ENCODE measurements at places on chromosomes 16 and 17. TPM values are rescaled to one million over a fixed set of nuclear protein-coding genes. Genes with fewer than 3 reads are reported as not detected.

The ABI3 gene
- total RNA-seq = 6.7 TPM

The NOG gene
- total RNA-seq = 1.5 TPM

The SLC16A11 gene
- total RNA-seq = 3.4 TPM

The MIEF2 gene
- 14.1 TPM for total RNA-seq

The P2RX5 gene
- total RNA-seq = 8.1 TPM

The TGFB1I1 gene
- 23.4 TPM for total RNA-seq

The SCIMP gene
- 1.1 TPM for total RNA-seq

The CLEC19A gene
- total RNA-seq = not detected

The ZDHHC1 gene
- 8.9 TPM for total RNA-seq

DNA sequence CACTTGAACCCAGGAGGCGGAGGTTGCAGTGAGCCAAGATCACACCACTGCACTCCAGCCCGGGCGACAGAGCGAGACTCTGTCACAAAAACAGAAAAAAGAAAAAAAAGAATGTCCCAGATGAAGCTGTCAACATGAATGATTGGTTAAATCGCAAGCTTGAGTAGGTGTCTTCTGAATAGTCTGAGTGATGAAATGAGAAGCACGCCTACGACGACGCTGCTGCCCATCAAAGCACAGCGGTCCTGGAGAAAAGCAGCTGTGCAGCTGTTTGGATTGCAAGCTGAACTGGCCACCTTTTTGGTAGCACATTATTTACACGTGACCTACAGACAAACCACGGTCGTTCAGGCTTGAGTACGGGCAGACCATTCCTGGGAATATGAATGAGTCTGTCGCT lies 12.5 kb downstream of the ADCY9 start:
- no peak overlapping the region for H3K4me3 ChIP-seq
- no peak overlapping the region for H3K27ac ChIP-seq
- no peaks in the 10 kb centered on the region for H3K4me1 ChIP-seq
- H3K27me3 ChIP-seq = no peaks in the 10 kb centered on the region
- DNase-seq = no peak

DNA sequence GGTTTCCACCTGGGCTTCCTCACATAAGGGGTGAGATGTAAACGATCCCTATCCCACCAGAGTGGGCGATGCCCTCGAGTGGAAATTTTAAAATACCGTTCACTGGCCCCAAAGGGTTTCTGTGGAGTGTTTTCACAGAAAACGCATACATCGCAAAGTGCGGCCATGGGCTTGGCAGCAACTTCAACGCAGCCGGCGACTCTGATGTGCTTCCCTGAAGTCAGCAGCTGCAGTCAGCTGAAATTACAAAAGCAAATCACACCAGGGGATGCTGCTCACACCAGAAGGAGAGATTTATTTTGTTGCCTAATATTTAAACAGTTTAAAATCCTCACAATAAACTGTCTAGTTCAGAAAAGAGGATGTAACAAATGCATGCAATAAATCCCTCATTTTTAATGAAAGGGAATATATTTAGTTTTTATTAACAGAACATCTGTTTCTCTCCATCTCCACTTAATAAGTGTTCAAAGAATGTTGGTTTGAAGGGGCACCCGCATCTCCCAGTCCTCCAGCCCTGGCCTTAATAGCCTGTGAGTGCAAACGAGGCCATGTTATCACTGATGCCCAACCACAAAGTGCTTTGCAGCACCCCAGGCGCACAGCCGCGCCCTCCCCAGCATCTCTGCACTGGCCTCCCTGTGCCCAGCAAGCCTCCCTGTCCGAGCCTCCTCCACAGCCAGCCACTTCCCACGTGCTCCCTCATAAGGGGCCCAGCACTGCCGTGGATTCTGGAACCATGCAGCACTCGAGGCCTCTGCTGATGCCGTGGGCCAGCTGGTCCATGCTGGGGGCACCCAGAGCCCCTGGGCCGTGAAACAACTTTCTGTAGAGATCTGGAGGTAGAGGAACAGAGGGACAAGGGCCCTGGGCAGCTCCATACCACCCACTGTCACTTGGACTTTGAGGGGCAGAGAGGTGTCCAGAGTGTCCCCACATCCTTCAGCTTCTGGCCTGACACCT lies 17.3 kb upstream of the XYLT2 start:
- no peaks in the 10 kb centered on the region for H3K27me3 ChIP-seq
- no peaks in the 10 kb centered on the region for H3K36me3 ChIP-seq
- no peak overlapping the region for H3K4me3 ChIP-seq
- H3K4me1 ChIP-seq = no peaks in the 10 kb centered on the region
- no peak overlapping the region for H3K27ac ChIP-seq
- no peak for DNase-seq

DNA sequence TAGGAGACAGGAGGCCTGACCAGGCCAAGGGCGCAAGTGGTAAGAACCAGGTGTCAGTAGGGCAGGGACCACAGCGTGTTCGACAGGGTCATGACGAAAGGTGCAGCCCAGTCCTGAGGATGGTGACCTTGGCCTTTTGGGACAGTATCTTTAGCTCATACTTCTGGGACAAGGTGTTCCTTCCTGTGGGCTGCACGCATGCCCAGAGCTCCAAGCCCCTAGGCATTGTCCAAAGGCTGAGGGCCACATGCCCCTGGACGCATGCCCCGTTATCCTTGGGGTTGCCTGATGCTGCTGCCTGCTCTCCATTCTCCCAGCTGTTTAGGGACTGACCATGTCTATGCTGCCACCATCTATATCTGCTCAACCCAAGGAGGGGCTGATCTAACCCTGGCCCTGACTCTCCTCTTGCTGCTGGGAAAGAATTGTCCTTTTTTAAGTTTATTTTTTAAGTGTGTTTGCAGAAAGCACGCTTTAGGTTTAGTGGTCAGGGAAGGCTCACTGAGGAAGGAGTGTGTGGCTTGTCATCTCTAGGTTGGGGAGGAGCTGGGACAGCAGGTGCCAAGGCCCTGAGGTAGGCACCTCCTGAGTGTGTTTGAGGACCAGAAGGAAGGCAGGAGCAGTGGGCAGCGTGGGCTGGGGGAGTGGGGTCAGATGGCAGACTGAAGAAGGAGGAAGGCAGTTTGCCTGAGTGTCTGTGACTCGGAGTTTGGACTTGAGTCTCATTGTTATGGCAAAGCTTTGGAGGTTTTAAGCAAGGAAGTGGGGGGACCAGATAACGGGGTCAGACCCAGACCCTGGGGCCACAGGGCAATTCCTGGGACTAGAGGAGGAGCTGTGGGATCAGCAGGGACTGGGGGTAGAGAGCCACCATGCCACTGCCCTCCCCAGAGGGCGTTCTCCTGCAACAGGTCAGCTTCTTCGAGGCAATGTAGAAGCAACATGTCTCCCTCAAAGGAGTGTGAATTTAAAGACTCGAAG lies 15.1 kb upstream of the CBX4 start:
- H3K4me1 ChIP-seq = no peaks in the 10 kb centered on the region
- H3K36me3 ChIP-seq = no peaks in the 10 kb centered on the region
- H3K4me3 ChIP-seq = no peak overlapping the region
- H3K27ac ChIP-seq = no peak overlapping the region
- no peak for DNase-seq
- H3K27me3 ChIP-seq = no peaks in the 10 kb centered on the region

GRCh38 chr17:39604911-39605491 lies 2.7 kb downstream of the NEUROD2 start:
- no peak overlapping the region for H3K27ac ChIP-seq
- H3K4me1 ChIP-seq = peaks cover 42% of the 10 kb centered on the region
- DNase-seq = no peak
- H3K27me3 ChIP-seq = peaks cover 67% of the 10 kb centered on the region

GRCh38 chr16:86791287-86792035 lies 213.1 kb downstream of the FOXL1 start:
- no peaks in the 10 kb centered on the region for H3K27me3 ChIP-seq
- H3K27ac ChIP-seq = no peak overlapping the region
- H3K4me1 ChIP-seq = no peaks in the 10 kb centered on the region

GRCh38 chr16:72930396-72930795 lies 117.5 kb downstream of the ZFHX3 start:
- no peaks in the 10 kb centered on the region for H3K36me3 ChIP-seq
- H3K27me3 ChIP-seq = no peaks in the 10 kb centered on the region
- peaks cover 28% of the 10 kb centered on the region for H3K4me1 ChIP-seq
- H3K4me3 ChIP-seq = no peak overlapping the region

DNA sequence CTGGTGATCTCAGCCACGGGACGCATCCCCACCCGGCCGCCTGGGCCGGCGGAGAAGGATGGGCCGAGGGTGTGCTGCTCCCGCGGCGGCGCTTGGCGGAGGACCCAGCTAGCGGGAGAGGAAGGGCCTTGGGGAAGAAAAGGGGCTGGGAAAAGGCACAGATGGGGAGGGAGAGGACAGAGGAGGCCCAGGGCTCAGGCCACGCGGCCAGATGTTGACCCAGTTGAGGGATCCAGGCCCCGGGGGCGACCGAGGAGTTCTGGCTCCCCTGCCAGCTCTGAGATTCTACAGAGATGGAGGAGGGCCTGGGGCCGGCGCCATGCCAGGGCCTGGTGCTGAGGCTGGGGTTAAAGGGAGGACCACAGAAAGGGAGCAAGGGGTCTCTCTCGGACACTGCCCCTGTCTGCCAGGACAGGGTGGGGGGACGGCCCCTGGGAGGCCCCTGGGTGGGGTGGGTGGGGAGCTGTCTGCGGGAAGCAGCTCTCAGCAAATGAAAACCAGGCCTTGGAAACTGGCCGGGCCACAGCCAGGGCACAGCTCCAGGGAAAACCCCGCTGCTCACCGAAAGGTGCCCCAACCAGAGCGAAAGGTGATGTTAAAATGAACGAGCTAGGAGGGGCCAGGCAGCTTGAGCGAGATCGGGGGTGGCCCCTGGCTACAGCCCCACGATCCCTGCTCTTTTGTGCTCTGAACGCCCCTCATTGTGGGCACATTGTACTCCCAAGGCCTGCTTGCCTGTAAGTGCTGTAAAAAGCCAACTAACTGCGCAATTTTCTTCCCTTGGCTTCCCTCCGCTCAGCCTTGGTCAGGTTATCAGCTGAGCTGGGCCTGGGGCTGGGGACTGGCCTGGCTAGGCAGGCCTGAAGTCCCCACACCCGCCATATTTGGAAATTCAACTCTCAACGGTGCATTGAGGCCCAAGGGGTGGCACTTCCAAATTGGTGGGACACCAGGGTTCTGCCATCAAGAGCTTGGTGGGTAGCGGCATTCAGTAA lies 191.4 kb downstream of the ZNF423 start:
- no peaks in the 10 kb centered on the region for H3K27me3 ChIP-seq
- peak; percentile 65 for DNase-seq
- H3K4me3 ChIP-seq = peak overlapping the region; percentile 11
- no peaks in the 10 kb centered on the region for H3K36me3 ChIP-seq
- peak overlapping the region; percentile 80 for H3K27ac ChIP-seq

DNA sequence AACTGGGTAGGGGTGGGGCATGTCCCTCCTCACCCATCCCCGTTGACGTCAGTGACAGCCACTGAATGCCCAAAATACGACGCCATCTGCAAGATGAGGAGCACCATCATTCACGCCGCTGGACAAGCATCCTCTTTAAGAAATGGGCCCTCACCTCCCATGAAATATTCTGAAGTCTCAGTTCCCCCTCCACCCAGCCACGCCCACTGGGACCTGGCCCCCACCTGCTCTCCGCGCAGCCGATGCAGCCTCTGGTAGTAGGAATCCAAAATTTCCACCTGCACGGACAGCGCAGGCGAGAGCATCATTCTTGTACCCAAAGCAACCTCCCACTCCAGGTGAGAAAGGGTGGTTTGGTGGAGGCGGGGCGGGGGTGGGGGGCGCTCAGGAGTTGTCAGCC lies 5.6 kb downstream of the ITGA2B start:
- H3K4me1 ChIP-seq = no peaks in the 10 kb centered on the region
- no peaks in the 10 kb centered on the region for H3K27me3 ChIP-seq
- no peak overlapping the region for H3K4me3 ChIP-seq
- DNase-seq = no peak

GRCh38 chr17:19660219-19660870 lies 11.8 kb downstream of the ALDH3A2 start:
- H3K27ac ChIP-seq = no peak overlapping the region
- no peaks in the 10 kb centered on the region for H3K27me3 ChIP-seq
- H3K36me3 ChIP-seq = peaks cover 49% of the 10 kb centered on the region
- no peaks in the 10 kb centered on the region for H3K4me1 ChIP-seq
- no peak for DNase-seq

- H3K27me3 ChIP-seq = no peaks in the 10 kb centered on the region
- H3K36me3 ChIP-seq = no peaks in the 10 kb centered on the region
- no peak overlapping the region for H3K27ac ChIP-seq
- no peak overlapping the region for H3K4me3 ChIP-seq
Measured at GRCh38 chr16:29673501-29673900, 5.5 kb upstream of the QPRT start.

GRCh38 chr16:19378511-19378910 lies 39.2 kb upstream of the TMC5 start:
- no peak overlapping the region for H3K27ac ChIP-seq
- no peaks in the 10 kb centered on the region for H3K27me3 ChIP-seq
- no peaks in the 10 kb centered on the region for H3K4me1 ChIP-seq
- DNase-seq = no peak

- H3K36me3 ChIP-seq = no peaks in the 10 kb centered on the region
- peak within 1 kb of the TSS; percentile 82 for H3K27ac ChIP-seq
- H3K27me3 ChIP-seq = no peaks in the 10 kb centered on the region
- H3K4me3 ChIP-seq = peak within 1 kb of the TSS; percentile 83
Measured at GRCh38 chr17:41812381-41813151, at the start of gene FKBP10. Gene FKBP10 (plus strand): TSS chr17:41813004. CDS start chr17:41813035, 31 bp downstream.

DNA sequence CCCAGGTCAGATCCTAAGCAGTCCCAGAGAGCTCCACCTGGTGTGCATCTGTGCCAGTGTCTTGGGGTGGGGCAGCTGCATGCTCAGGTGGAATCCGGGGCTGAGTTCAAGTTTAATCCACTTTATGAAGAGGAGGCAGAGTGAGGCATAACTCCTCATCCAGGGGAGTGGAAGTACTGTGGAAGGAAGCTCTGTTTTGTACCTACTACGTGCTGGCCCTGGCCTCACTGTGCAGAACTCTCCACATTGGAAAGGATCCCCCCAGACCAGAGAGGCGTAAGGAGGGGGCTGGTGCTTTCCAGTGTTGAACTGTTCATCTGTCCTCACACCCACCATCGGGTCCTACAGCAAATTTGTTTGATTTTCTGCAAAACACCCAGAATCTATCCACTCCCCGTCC lies 78.0 kb downstream of the ABCC6 start:
- no peaks in the 10 kb centered on the region for H3K4me1 ChIP-seq
- no peak overlapping the region for H3K4me3 ChIP-seq
- no peaks in the 10 kb centered on the region for H3K27me3 ChIP-seq
- peaks cover 27% of the 10 kb centered on the region for H3K36me3 ChIP-seq

GRCh38 chr16:80054647-80055046 lies 454.1 kb upstream of the MAF start:
- no peaks in the 10 kb centered on the region for H3K27me3 ChIP-seq
- no peak for DNase-seq
- H3K4me3 ChIP-seq = no peak overlapping the region

GRCh38 chr16:64440421-64440831 lies 681.4 kb downstream of the CDH11 start:
- H3K36me3 ChIP-seq = no peaks in the 10 kb centered on the region
- no peak overlapping the region for H3K27ac ChIP-seq
- DNase-seq = no peak
- H3K4me1 ChIP-seq = no peaks in the 10 kb centered on the region
- no peak overlapping the region for H3K4me3 ChIP-seq

DNA sequence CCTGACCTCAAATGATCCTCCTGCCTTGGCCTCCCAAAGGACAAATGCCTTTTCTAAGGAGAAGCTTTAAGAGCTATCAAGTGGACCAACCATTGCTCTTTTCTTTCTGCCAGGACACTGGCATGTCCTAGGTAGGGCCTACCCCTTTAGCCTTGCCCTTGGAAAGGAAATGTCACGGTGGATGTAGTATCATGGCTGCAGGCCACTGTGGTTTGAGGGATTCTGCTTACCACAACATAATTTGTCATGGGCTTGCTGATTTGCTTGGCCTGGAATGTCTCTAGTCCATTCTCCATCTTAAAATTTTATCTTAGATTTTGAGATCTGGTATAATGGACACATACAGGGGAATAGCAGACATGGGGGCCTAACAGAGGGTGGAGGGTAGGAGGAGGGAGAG lies 6.0 kb downstream of the KRT20 start:
- H3K4me3 ChIP-seq = no peak overlapping the region
- H3K27me3 ChIP-seq = no peaks in the 10 kb centered on the region
- DNase-seq = no peak
- H3K27ac ChIP-seq = no peak overlapping the region
- H3K36me3 ChIP-seq = no peaks in the 10 kb centered on the region
- no peaks in the 10 kb centered on the region for H3K4me1 ChIP-seq
